ENCODE measurements at places on chromosomes 7 and 10.

DNA sequence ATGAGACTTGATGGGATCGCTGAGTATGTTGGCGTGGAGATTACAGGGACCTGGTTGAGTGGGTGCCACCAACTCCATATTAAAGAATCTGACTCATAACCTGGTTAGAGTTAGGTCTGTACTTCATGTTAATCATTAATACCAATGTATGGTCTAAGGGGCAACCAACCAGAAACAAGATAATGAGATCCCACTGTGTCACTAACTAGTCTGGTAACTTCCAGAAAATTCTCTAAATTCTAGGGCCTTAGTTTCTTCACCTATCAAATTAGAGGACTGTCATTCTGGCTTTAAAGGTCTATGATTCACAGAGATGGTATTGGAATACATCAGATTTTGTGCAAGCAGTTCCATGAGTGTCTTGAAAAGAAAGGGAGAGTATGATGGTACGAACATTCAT is 102.2 kb downstream of the SNX10 start:
- no peak for DNase-seq

GRCh38 chr7:45986355-45987298 is 65.6 kb upstream of the IGFBP3 start:
- DNase-seq, result no peak

DNA sequence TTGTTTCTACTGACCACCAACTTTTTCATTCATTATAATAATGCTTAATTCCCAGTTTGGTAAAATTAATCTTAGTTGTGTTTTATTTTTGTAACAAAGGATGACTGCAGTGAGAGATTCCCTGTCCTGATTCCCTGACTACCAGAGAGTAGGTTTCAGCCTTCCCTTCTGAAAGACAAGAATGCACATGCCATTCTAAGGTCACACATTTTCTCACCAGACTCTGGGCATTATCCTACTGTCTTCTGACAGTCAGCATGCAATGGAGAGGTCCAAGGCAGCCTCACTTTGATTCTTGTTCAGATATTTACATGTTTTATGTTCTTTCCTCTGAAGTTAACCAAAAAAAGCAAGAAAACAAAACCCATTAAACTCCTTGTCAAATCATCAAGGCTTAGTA is 372.7 kb upstream of the CDC14C start:
- no peak for DNase-seq

GRCh38 chr7:130490888-130491804 is 739 bp upstream of the MEST start:
- DNase-seq, result no peak

- DNase-seq, result no peak
Measured at GRCh38 chr10:67978749-67979148, 94.3 kb downstream of the SIRT1 start.

GRCh38 chr10:125661941-125662515 is 20.9 kb downstream of the TEX36 start:
- DNase-seq, result no peak

- DNase-seq, result no peak
Measured at GRCh38 chr7:137989094-137989493, 12.8 kb downstream of the CREB3L2 start.

GRCh38 chr10:62890395-62890794 is 74.2 kb upstream of the EGR2 start:
- DNase-seq, result no peak

GRCh38 chr10:43265799-43266721 is 805 bp downstream of the RASGEF1A start:
- DNase-seq, result peak; percentile 78

DNA sequence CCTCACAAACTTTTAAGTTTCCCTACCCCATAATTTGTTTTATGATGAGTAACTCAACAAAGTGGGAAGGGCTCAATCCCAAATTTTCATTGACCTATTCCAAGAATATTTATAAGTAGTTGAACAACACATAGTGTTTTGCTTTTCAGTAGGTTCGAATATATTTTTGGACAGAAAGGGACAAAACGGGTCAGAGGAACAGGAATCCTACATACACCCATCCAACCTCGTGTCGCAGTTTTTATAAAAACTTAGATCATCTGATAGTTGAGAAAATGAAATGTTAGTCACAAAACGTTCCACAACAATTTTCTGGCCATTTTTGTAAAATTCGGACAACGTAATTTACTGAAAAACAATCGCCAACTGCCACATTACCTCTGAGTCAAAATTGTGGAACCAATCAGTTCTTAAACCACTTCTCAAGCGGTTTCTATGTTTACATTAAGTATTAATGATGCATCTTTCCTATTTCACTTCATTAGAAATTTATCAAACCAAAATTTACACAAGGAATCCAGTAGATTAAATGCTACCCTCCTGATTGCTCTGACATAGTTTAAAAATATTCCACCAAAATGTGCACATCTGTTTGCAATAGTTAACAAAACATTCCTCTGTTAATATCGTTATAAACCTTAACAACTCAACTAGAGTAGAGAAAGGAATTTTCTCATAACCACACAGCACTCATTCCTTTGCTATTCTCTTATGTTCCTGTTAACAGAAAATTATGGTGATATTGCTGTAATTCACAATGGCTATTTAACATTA is 6.3 kb downstream of the WNT16 start:
- no peak for DNase-seq

DNA sequence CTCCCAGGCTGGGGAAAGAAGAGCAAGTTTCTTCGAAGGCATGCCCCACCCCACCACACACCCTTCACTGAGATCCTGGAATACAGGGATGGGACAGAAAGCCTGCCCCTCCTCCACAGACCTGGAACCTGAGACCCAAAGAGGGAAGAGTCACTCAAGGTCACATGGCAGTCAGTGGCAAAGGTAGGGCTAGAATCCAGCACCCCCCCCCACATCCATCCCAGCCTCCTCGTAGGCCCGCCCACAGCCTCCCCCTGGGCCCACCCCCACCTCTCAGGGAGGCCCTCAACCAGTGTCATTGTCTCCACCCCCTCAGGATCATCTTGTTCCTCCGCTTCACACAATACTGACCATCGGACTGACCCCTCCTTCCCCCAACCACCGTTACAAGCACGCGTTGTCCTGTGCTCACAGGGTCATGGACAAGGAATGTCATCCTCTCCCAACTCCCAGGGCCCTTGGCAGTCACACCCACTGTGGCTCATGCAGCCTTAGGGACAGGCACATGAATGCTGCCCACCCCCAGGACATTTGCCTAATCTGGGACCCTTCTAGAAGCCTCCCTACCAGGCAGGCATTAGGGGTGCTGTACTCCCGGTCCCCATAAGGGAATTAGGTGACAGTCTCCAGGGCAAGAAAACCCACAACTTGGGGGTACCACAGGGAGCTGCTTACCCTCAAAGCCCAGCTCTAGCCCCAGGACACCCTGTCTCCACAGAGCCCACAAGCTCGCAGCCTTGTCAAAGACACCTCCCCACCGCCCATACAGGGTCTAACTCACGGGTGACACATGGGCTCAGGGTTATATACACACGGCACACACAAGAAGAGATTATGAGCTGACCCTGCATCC is 1.4 kb downstream of the KCNH2 start:
- DNase-seq, result no peak

- no peak for DNase-seq
Measured at GRCh38 chr10:128297709-128298378, 171.6 kb upstream of the MKI67 start.

DNA sequence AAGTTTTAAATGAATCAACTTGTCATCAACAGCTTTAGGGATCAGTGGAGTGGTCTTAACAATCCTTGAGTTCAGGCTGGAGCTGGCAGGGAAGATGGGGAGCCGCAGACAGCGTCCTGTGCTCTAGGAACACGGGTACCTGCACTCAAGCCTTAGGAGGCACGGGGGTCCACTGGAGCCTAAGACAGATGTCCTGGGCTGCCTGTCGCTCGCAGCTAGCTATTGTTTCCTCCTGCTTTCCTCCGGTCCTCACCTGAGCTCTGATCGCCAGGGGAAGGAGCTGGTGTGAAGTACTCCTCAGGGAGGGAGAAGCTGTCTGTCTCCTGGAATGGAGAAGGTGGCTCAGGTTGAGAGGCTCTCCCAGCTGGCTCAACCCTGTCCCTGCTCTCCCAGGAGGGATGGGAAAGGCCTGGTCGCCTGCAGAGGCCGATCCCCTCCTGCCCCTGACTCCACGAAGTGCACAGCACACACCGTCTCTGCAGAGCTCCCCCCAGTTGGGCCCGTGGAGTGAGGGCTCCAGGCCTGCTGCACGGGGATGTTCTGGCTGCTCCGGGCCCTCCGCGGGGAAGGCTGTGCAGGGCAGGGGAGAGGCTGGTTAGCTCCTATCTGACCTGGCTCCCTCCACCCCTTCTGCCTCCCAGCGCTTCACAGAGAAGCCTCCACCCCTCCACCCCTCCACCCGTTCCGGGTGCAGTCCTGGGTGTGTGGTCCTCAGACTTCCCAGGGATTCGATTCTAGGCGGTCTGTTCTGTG is 14.5 kb upstream of the PYROXD2 start:
- DNase-seq, result no peak

GRCh38 chr10:59831658-59832503 is 74.5 kb downstream of the CCDC6 start:
- DNase-seq, result no peak

GRCh38 chr10:119217991-119218490 is 10.7 kb downstream of the GRK5 start:
- no peak for DNase-seq

DNA sequence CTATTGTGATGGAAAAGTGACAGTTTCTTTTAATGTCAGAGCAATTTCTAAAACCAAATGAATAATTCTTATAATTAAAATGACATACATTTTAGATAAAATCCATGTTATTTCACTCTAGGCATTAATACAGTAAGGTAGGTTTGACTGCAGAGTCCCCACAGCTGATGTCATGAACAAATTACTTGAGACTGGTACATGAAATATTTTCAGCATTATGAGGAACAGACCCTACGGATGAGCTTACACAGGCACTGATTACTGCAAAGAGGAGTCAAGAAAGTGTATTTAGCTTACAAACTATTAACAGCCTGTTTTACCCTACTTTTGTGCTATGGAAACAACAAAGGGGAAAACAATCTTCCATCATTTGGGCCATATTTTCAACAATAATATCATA is 8.9 kb downstream of the COL1A2 start:
- no peak for DNase-seq

GRCh38 chr10:84312816-84313215 is 15.6 kb upstream of the CCSER2 start:
- no peak for DNase-seq

DNA sequence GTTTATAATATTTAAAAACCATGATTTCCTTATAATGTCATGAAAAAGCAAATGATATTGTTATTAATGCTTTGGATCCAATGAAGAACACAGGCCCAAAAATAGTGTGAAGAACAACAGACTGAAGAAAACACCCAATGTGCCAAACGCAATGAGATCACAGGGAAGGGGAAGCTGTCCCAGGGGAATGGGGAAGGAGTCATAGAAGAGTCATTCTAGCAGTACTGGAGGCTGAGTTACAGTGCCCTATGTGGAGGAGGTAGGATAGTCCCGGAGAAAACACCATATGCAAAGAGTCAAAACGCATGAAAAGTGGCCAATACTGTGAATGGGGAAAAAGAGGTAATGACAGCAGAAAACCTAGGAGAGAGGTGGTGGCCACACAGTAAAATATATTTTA is 50.9 kb downstream of the TPK1 start:
- DNase-seq, result no peak

DNA sequence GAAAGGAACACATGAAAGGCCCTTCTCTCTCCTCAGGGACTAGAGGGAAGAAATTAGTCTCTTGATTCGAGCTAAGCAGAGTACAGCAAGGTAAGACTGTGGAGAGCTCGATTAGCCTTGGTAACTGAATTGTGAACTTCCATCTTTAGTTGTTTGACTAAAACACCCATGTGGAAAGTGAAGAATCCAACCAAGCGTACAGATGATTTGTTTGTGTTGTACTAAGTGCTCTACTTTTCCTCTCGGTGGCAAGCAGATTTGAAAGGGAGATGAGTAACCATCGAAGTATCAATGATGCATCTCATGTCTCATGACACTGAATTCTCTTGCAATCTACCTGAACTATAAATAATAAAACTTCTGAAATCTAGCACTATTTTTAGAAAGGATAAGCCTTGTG is 80.7 kb downstream of the FZD1 start:
- DNase-seq, result no peak

GRCh38 chr7:42831718-42832522 is 80.0 kb downstream of the C7orf25 start:
- peak; percentile 40 for DNase-seq

- no peak for DNase-seq
Measured at GRCh38 chr10:130770018-130770630, 541.4 kb downstream of the TCERG1L start.

DNA sequence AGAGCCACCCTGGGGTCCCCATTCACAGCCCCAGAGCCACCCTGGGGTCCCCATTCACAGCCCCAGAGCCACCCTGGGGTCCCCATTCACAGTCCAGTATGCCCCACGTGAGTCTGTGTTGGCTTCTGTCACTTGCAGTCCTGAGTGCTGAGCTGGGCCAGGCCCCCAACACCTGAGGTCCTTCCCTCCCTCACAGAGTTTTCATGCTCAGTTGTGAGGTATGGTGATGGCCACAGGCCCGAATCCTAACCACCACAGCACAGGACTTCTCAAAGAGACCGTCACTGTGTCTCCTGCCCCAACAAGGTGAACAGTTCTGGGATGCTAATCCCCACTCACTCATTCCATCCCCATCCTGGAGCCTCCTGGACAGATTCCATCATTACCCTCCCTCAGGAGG is 239.2 kb downstream of the PTPRN2 start:
- DNase-seq, result no peak

GRCh38 chr10:92834986-92835385 is 13.3 kb upstream of the EXOC6 start:
- DNase-seq, result no peak

GRCh38 chr7:69208276-69208675 is 390.0 kb upstream of the AUTS2 start:
- no peak for DNase-seq

- no peak for DNase-seq
Measured at GRCh38 chr7:116071629-116072028, 41.1 kb upstream of the TFEC start.

GRCh38 chr7:29065181-29065857 is 81.0 kb downstream of the CPVL start:
- DNase-seq, result no peak

- DNase-seq, result no peak
Measured at GRCh38 chr7:131285556-131285955, 42.1 kb upstream of the MKLN1 start.

- DNase-seq, result no peak
Measured at GRCh38 chr7:92714767-92715166, 121.6 kb downstream of the CDK6 start.

DNA sequence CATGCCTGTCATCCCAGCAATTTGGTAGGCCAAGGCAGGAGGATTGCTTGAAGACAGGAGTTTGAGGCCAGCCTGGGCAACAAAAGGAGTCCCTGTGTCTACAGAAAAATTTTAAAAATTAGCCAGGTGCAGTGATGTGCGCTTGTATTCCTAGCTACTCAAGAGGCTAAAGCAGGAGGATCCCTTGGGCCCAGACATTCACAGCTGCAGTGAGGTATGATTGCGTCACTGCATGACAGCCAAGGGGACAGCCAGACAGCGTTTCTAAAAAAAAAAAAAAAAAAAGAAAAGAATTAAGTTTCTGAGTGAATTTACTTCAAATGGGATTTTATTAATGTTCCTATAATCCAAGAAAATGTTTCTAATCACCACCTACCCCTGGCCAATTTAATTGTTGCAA is 87.4 kb upstream of the RNF148 start:
- no peak for DNase-seq

GRCh38 chr7:66297579-66297978 is 92.4 kb downstream of the TPST1 start:
- DNase-seq, result no peak
